Thoracic aorta (tissue), 2 donors: ENCODE measurements at places on chromosomes 16 and 17.

DNA sequence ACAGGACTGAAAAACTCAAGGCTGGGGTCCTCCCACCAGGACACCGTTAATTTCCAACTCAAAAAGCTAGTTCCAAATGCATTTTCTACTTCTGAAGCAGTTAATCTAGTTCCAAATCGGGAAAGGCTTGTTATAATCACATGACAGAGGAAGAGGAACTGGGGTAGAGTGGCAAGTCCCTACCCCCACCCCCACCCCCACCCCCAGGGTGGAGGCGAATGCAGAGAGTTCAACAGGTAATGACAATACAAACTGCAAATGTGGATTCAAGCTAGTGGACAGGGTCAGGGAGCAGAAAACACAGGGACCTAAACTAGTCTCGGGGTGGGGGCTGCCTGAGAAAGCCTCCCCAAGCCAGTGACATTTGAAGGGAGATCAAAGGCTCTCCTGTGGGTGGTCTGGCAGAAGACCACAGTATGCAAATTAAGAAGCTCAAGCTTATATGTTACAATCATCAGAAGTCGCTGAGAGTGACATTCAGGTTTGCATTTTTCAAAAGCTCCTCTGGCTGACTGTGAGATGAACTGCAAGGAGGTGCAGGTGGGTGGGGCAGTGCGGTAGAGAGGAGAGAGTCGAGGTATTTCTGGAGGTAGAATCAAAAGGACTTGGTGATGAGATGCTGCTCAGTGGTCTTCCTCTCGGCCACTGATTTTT lies 56.4 kb upstream of the SLC25A19 start:
- DNase-seq = no peak

DNA sequence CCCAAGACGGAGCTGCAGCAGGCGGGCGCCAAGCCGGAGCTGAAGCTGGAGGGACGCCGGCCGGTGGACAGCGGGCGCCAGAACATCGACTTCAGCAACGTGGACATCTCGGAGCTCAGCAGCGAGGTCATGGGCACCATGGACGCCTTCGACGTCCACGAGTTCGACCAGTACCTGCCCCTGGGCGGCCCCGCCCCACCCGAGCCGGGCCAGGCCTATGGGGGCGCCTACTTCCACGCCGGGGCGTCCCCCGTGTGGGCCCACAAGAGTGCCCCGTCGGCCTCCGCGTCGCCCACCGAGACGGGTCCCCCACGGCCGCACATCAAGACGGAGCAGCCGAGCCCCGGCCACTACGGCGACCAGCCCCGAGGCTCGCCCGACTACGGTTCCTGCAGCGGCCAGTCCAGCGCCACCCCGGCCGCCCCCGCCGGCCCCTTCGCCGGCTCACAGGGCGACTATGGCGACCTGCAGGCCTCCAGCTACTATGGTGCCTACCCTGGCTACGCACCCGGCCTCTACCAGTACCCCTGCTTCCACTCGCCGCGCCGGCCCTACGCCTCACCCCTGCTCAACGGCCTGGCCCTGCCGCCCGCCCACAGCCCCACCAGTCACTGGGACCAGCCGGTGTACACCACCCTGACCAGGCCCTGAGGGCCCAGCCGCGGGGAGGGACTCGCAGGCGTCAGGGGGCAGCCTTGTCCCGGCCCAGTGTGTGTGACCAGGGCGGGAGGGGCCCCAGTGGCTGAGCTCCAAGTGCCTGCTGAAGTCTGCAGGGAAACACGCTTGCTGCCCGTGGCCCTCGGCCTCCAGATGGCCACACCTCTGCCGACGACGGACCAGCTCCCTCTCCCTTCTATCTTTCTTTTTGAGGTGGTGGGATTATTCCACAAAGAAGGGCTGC lies 3.4 kb downstream of the SOX8 start:
- DNase-seq = no peak

GRCh38 chr16:56279132-56279531 lies 87.8 kb downstream of the GNAO1 start:
- no peak for DNase-seq

DNA sequence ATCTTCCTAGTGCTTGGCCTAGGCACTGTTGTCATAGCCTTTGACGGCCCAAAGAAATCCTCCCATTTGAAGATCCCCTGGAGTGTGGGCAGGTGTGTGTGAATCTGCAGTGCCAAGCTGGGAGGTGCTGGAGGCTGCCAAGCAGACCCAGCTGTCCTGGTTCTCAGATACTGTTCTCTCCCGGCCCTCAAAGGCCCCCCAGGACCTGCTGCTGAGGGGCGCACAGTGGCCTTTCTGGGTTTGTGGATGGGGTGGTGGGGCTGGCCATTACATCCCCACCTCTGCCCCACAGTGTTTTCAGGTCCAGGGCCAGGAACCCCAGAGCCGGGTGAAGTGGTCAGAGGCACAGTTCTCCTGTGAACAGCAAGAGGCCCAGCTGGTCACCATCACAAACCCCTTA lies 60.5 kb downstream of the MRC2 start:
- DNase-seq = no peak

DNA sequence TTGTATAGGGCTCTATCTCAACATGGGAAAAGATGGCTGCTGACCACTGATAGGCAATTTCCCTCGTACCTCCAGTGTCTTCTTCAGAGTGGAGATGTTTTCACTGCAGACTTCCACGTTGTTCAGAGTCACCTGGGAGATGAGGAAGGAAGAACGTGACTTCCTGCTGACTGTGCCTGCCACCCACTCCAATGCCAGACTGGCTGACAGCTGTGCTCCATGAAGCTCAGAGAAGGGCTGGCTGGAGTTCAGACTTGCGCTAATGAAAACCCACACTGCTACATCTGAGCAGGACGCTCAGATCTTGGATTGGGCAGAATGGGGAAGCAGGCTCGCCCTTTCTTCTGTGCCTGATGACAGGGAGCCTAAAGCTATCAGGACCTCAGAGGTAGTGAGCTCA lies 33.1 kb downstream of the COG4 start:
- no peak for DNase-seq

GRCh38 chr16:48445782-48446533 lies 60.7 kb upstream of the SIAH1 start:
- DNase-seq = no peak

GRCh38 chr16:66372898-66373155 lies 6.3 kb downstream of the CDH5 start:
- DNase-seq = no peak

- DNase-seq = no peak
Measured at GRCh38 chr17:10754861-10755591, 25.2 kb upstream of the TMEM220 start.

- no peak for DNase-seq
Measured at GRCh38 chr17:77273397-77274085, 132.8 kb downstream of the SEC14L1 start.

GRCh38 chr16:51359141-51359955 lies 208.3 kb upstream of the SALL1 start:
- DNase-seq = no peak

DNA sequence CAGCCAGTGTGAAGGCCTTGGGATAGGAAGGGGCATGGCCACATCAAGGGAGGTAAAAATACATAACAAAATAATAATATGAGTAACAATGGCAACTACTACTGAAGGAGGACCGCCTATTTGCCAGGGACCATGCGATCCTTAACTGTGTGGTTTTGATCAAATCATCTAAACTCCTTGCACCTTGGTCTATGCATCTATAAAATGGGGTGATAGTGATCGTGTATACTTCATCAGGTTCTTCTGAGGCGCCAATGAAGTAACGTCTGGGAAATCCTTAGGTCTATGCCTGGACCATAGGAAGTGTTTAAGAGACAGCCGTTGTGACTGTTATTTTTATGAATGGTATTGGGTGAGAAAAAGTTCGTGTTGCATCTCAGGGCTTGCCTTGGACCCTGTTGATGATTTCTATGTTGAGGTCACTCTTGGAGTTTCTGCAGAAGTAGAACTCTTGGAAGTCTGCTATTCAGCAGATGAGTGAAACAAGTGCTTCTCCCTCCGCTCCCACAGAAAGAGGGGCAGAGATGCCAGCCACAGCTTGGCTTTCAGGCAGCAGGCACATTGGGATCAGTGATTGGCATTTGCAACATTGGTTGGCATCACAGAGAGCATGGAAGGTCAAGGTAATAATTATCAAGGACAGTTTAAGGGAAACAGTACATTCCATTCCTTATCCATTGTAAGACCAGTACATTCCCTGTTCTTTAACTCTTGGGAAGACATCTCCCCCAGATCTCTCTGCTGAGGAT lies 63.1 kb downstream of the PRKCB start:
- DNase-seq = no peak

GRCh38 chr17:34542700-34543336 lies 36.6 kb upstream of the TMEM132E start:
- DNase-seq = no peak

DNA sequence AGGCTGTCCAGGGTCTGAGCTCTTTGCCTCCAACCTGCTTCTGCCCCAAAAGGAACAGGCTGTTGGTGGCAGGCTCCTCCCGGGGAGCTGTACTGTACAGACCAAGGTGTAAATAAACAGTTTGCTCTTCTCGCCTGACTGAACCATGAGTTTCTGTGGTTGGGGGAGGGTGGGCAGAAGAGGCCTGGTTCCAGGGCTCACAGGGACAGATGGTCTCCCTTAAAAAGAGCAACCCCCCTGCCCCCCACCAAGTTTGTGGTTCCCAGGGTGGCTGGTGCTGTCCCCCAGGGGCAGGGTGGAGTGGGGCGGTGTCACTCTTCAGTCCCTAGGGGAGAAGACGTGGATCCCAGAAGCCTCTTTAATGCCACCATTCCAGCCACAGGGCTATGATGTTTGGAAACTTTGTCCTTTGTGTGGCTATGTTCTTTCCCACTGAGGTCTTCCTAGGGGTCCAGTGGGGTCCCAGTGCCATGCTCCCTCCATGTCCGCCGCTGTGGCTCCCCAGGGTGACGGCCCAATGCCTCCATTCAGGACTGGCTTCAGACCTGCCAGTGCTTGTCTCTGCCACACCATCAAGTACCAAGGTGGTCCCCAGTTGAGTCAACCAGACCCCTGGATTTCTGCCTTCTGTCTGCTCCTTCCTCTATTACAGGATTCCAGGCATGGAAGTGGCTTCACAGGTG lies 146.7 kb downstream of the RAB11FIP4 start:
- no peak for DNase-seq

GRCh38 chr17:29212681-29213121 lies 32.5 kb upstream of the MYO18A start:
- no peak for DNase-seq

GRCh38 chr16:30567991-30568638 lies 3.4 kb downstream of the ZNF688 start:
- DNase-seq = no peak

DNA sequence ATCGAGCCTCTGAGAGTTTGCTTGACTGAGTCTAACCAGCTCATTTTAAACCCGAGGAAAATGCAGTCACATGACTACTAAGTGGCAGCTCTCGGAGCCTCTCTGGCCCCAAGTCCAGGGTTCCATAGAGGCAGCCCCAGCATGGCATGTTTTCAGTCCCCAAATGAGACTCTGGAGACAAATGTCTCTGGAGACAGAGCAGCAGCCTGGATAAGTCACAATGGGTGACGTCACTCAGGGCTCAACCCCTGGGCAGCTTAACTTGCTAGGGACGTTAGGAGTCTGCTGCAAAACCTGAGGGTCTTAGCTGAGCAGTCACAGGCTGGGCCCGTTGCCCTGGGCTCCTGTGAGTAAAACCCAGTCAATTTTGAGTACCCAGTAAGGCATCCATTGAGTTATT lies 6.9 kb upstream of the STH start:
- no peak for DNase-seq

- no peak for DNase-seq
Measured at GRCh38 chr17:81037798-81038733, 3.1 kb downstream of the BAIAP2 start.
